ENCODE measurements at places on chromosomes 2 and 18.

- no peak for DNase-seq
Measured at GRCh38 chr18:47246027-47246971, 5.2 kb downstream of the SKOR2 start.

DNA sequence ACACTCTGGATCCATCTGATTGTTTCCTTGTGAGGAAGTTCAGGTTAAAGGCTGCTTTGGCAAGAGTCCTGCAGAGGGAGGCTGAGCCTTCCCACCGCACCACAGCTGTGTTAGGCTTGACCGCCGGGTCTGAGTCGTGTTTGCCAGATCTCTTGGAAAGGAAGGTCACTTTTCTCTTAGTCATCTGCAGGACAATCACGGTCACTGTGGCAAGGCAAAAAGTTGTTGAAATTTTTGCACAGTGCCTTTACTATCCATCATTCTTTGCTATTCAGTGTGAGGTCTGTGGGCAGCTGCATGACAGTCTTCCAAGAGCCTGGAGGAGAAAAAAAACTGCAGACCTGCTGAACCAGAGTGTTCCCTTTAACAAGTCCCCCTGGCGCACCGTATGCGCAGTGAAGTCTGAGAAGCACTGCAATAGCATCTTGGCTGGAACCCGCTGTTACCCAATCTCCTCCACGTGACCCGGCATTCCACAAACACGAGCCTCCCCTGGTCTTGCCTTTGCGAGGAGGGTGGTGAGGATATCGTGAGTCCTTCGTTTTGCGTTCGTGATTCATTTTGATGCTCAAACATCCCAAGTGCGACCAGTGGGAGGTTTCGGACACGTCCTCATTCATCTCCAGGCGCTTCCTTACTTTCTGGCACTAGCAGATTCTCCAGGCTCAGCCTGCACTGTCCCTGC is 23.0 kb downstream of the BIN1 start:
- no peak for DNase-seq

- DNase-seq, result no peak
Measured at GRCh38 chr2:180625006-180625844, 355.2 kb upstream of the UBE2E3 start.

GRCh38 chr2:227238238-227239237 is 74.1 kb downstream of the COL4A3 start:
- DNase-seq, result peak; percentile 22

DNA sequence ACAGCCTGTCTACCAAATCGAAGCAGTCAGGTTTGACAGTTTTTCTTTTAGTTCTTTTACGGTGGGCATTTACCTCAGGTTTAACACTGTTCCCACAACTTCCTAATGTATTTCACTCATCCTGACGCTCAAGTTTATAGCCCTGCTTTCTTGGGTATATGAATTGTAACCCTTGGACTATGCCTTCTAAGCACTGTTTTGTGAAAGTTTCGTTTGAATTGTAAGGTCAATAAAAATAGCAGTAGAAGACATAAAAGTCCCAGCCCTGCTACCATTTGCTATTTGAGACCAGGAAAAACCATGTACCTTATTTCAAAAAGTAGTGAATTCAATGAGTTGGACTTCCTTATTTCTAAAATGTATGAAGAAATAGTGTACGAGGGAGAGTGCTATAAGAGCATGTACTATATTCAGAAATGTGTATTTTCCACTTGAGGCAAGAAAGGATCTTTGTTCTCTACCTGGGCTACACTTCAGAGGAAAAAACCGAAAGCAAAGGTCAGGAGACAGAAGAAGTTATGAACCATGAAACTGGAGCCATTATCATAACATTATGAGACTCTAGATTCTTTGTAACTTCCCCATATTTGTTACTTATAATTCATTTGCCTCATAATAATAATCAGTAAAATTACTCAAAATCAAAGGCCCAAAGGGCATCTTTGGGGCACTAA is 1.9 kb upstream of the ZC3H15 start:
- no peak for DNase-seq

GRCh38 chr2:143452817-143453451 is 323.7 kb downstream of the ARHGAP15 start:
- no peak for DNase-seq

- no peak for DNase-seq
Measured at GRCh38 chr2:182565911-182566567, 139.2 kb upstream of the PDE1A start.

GRCh38 chr2:234033174-234033573 is 17.3 kb upstream of the SPP2 start:
- no peak for DNase-seq

DNA sequence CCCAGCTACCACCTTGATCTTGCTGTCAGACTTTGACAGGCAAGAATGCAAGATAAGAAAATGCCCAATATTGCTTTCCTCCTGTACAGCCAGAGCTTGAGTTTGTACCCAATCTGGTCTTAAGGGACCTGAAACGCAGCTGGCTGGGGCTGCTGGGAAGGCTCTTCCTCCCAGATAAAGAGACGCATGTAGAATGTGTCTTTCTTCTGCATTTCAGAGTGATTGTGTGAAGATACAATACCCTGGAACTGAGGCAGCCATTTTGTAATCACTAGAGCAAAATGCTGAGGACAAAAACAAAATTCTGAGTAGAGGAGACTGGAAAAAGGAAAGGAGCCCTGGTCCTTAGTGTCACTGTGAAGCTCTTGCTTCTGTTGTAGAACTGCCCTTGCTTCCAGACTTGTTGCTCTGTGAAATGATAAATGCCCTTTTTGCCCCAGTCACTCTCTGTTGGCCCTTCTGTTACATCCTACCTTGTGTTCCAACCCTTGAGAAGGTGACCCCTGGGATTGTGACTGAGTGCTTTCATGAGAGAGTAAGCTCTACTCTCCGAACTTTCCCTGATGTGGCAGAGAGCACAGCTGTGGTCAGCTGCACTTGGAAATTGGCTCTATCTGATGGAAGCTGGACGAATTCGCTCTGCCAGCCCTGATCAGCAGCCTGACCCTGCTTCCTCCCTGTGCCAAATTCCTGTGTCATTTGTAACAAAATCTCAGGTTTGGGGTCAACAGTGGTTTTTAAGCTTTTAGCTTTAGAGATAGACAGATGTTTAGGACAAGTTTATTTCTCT is 137.4 kb upstream of the RBMS1 start:
- DNase-seq, result no peak
